Bone marrow (tissue), 2 donors: ENCODE measurements at places on chromosomes 4 and X.
A peak's percentile ranks its signal among the peaks of the same experiment; 100 is the strongest.

- no peak for DNase-seq
These were observed 21.4 kb upstream of the IL15 start for GRCh38 chr4:141614878-141615586.

GRCh38 chr4:183797011-183797444 is 108.1 kb upstream of the STOX2 start:
- no peak for DNase-seq

- no peak for DNase-seq
These were observed 135.4 kb upstream of the OTUD4 start for GRCh38 chr4:145315811-145316225.

DNA sequence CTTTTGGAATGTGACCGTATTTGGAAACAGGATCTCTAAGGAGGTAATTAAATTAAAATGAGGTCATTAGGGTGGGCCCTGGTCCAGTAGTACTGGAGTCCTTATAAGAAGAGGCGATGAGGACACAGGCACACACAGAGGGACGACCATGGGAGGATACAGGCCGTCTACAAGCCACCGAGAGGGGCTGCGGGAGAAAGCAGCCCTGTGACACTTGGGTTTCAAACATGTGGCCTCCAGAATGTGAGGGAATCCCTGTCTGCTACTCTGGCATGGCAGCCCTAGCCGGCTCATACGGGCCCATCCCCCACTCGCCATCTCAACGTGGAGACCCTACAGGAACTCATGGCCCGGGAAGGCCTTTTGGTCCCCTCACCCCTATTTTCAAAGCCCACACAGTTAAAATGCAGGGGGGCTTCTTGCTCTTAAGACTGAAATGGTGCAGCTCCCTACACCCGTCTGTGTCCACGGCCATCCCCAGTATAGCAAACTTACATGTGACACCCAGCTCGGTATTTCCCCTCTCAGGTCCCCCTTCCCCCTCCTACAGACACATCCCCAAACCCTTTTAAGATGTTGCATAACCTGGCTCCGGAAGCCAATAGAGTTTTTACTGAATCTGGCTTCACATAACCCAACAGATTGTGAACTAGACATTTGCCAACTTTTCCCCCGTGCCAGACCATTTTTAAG is 124.1 kb upstream of the TBL1X start:
- DNase-seq = peak; percentile 3

DNA sequence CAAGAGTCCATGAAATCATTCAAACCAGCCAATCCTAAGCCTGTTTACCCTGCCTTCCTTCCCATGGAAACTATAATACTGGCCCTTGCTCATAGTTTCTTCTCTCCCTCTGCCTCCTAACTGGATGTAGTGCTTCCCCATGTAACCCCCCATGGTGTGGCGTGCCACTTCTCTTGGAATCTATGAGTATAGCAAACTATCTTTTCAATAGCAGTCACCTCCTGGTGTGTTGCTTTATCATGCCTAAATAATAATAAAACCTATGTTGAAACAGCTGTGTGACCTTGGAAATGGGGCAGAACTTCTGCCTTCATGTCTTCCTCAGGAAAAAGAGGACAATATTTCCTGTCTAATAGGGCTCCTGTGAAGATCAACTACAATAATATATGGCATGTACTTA is 234.8 kb upstream of the EDNRA start:
- no peak for DNase-seq

DNA sequence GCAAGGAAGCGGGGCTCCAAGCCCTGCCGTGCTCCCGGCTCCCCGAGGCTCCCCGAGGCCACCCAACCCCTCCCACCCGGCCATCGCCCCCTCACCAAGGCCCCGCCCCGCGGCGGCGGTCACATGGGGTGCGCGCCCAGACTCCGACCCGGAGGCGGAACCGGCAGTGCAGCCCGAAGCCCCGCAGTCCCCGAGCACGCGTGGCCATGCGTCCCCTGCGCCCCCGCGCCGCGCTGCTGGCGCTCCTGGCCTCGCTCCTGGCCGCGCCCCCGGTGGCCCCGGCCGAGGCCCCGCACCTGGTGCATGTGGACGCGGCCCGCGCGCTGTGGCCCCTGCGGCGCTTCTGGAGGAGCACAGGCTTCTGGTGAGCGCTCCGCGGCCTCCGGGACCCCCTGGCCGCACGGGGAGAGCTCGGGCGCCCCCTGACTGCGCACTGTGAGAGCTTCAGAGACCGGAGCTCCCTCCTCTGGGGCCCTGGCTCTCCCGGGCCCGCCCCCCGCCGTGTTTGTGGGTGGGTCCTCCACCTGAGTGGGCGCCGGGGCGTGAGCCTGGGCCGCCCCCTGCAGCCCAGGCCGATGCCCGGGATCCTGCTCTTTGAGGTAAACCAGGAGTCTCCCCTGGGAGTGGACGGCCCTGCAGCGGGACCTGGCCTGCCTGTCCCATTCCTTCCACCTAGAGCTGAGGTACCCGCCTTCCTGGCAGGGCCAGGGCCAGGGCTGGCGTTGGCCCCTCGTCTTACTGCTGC is at the start of gene IDUA:
Gene IDUA (plus strand): TSS at position 166 of the 745 bp plus-strand sequence. CDS start 41 bp downstream, at position 207.
- DNase-seq = peak; percentile 48

DNA sequence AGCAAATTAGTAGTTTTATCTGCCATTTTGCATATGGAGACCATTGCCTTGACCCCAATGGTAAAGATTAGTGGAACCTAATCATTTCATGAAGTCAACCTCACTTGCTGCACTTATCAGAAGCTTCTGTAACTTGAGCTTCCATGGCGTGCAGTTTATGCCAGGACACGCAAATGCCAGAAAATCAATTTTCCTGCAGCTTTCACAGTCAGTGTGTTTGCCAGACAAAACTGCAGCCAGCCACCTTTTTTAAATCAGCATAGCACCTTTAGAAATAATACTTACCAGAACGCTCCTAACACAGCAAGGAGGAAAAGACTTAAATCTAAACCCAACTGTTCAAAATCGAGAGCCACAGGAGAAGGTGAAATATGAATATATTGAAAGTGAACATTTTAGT is 265.3 kb downstream of the GRIA3 start:
- DNase-seq = no peak

DNA sequence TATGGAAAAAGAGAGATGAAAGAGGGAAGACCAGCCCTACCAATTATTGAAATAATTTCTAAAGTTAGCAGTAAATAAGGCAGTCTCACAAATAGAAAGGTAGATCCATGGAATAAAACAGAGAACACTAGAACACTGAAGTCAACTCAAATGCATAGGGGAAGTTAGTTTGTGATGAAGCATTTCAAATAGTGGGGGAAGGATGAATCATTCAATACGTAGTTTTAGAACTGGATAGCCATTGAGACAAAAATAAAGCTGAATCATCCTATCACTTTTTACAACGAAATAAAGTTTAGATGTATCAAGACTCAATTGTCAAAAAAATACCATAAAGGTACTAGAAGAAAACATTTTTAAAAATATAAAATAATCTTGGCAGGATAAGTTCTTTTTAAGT is 143.2 kb upstream of the DGKK start:
- no peak for DNase-seq

DNA sequence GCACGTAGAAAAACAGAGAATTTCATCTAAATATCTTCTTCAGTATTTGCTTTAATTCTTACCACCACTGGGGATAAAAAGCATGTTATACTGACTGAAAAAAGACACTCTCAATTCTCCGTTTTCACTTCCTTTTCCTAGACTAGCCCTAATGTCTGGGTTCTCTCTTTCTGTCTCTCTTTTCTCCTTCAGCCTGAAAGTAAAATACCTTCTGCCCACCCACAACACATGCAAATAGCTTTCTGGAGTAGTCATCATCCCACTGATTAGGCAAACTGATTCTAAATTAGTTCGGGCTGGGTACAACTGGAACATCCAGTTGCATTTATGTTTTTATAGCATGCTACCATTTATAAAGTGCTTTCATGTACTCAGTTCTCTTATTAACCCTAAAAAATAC is 142.4 kb upstream of the ANKRD50 start:
- no peak for DNase-seq

- DNase-seq = no peak
These were observed 106.4 kb downstream of the MID1 start for GRCh38 chrX:10513974-10514373.

GRCh38 chr4:155666344-155667221 is at the start of gene GUCY1A1:
TSS of gene GUCY1A1 (plus strand) at chr4:155666848. CDS start at chr4:155696868, 30,020 bp downstream.
- DNase-seq = no peak

GRCh38 chrX:123083924-123084323 is 100.2 kb upstream of the GRIA3 start:
- DNase-seq = no peak

GRCh38 chrX:52811065-52811625 is at the start of gene XAGE5:
TSS of gene XAGE5 (plus strand) at chrX:52811287. CDS start at chrX:52812567, 1,280 bp downstream.
- no peak for DNase-seq

GRCh38 chrX:66638591-66639500 is at the start of gene EDA2R:
TSS of gene EDA2R (minus strand) at chrX:66639078. CDS start at chrX:66616020, 23,058 bp downstream.
- DNase-seq = peak; percentile 1

GRCh38 chr4:128858879-128859671 is 49.6 kb downstream of the JADE1 start:
- no peak for DNase-seq

DNA sequence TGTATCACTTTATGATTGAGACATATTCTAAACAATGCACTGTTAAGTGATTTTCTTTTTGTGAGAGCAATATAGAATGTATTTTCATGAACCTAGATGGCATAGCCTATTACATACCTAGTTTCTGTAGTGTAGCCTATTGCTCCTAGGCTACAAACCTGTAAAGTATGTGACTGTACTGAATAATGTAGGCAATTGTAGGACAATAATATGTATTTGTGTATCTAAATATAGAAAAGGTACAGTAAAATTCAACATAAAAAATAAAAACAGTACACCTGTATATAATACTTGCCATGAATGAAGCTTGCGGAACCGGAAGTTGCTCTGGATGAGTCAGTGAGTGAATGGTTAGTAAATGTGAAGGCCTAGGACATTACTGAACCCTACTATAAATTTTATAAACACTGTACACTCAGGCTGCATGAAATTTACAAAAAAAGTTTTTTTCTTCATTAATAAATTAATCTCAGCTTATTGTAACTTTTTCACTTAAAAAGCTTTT is 106.7 kb downstream of the VSIG4 start:
- DNase-seq = no peak

GRCh38 chr4:4651811-4652755 is 110.2 kb upstream of the STX18 start:
- no peak for DNase-seq

- no peak for DNase-seq
These were observed 209.5 kb downstream of the IL15 start for GRCh38 chr4:141845901-141846300.

DNA sequence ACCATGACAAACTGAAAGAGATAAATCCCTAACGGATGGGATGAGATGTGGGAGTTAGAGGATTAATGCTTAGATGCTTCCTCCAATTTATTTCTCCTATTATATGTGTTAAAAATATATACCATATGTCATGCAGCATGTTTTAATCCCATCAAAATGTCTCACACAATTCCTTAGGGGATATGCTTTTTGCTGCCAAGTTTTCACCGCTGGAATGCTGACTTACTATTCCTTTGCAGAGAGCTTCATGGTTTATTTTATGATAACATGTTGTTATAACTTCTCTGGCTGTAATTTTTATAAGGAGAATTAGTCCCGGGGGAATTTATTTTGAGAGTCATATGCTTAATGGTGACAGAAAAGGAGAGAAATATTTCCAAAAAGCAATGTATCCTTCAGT is 670.3 kb downstream of the IL1RAPL1 start:
- DNase-seq = no peak

- DNase-seq = no peak
These were observed 45.6 kb downstream of the GPC3 start for GRCh38 chrX:133939655-133940302.

- DNase-seq = no peak
These were observed 101.2 kb upstream of the KLF3 start for GRCh38 chr4:38562751-38563198.
